Activated naive CD4-positive, alpha-beta T cell treated with anti-CD3 and anti-CD28 coated beads for 36 hours (primary cell): ENCODE measurements at places on chromosomes 16 and 17.

- DNase-seq, result peak; percentile 59
Observed at GRCh38 chr17:37358098-37358829, 17.5 kb upstream of the C17orf78 start.

- DNase-seq, result peak; percentile 64
Observed at GRCh38 chr17:36092230-36092629, 2.3 kb upstream of the CCL3 start.

DNA sequence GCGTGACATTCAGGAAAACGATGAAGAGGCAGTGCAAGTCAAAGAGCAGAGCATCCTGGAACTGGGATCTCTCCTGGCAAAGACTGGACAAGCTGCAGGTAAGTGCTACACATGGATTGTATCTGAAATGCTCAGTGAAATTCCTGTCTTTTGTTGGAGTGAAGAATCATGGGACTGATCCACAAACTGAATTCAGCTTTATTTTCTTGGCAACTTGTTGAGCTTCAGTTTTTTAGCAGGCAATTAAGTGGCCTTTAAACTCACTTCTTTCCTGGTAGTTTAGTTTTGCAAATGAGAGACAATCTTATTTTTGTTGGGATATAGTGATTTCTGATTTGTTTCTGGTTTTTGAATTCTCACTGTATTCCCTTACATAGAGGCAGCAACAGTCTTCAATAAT lies 2.6 kb downstream of the PSMD11 start:
- DNase-seq, result no peak

DNA sequence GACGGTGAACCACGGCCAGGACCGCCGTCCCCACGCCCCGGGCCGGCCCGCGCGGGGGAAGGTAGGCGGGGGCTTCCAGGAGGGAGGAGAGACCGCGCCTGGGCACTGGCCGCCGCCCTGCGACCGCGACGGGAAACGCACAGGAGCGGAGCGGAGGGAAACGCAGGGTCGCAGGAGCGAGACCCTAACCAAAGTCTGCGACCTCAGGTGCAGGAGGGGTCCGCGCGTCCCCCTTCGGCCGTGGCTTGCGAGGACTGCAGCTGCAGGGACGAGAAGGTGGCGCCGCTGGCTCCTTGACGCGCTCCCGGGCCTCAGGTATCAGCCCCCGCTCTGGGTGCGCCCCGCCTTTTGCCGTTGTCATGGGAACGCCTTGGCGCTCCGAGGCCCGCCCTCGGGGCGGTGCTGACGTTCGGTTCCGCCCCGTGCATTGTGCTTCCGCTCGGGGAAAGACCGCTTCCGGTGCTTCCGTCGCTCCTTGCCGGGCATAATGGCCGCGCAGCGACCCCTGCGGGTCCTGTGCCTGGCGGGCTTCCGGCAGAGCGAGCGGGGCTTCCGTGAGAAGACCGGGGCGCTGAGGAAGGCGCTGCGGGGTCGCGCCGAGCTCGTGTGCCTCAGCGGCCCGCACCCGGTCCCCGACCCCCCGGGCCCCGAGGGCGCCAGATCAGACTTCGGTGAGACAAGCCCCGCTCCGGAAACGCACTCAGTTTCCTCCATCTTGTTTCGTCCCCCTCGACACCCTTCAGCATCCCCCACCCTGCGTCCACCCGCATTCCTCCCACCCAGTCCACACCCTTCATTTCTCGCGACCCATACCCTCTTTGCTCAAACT lies at the start of gene OVCA2:
TSS of gene OVCA2 (plus strand) at position 462 of the 829 bp plus-strand sequence. CDS start at position 488, 26 bp downstream.
- DNase-seq, result peak; percentile 97

DNA sequence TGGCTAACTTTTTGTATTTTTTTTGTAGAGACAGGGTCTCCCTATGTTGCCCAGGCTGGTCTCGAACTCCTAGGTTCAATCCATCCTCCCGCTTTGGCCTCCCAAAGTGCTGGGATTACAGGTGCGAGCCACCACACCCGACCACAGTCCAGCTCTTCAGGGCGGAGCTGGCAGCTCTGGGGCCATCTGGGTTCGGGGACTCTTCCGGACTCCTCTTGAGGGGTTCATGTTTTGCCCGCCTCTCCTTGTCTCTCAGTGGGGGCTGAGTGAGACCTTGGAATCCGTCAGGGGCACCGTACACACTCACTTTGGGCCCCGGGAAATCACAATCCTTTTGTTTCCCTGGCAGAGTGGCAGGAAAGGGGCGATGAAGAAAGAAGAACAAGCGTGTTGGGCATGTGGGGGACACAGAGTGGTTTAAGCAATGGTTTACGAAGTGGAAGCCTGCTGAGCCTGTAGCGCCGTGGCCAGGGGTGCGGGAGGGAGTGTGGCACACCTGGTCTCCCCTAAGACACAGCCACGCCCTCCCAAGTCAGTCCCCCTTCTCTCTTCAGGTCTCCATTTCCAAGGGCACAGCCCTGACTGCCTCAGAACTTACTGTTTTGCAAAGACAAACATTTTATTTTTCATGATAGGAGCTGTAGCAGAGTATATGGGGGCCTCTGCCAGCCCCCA lies 26.1 kb downstream of the TNS4 start:
- no peak for DNase-seq

- DNase-seq, result no peak
Observed at GRCh38 chr16:21565861-21566669, 33.3 kb upstream of the METTL9 start.

DNA sequence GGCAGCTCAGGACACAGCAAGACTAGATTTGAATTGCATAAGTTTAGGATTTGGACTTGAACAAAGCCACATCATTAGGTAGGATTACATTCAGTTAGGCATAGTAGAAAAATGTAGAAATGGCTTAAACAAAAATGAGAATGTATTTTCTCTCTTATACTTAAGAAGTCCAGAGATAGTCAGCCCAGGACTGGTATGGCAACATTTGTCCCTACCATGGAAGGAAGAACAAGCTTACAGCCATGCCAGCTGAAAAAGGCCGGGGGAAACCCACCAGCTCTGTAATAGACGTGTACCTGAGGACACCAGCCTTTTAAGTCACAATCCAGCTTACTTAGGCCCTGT lies 11.2 kb upstream of the TMIGD1 start:
- no peak for DNase-seq

DNA sequence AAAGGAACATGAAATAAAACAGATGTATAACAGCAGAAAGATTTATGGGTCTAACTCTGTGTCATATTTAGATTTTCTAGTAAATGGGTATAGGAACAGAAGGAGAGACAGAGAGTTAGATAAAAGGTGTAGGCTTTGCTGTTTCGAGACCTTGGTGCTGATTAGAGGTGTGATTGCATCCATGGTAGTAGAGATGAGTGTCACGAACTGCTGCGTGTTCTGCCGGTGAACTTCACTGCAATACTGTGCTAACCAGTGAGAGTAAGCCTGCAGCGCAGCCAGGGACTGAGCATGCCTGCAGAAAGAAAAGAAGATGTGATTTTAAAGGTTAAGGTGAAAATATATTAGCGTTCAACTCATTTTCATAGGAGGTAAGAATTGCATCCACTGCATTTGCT lies 53.7 kb upstream of the GSG1L start:
- no peak for DNase-seq

- no peak for DNase-seq
Observed at GRCh38 chr16:28258567-28258966, 33.8 kb upstream of the SBK1 start.

DNA sequence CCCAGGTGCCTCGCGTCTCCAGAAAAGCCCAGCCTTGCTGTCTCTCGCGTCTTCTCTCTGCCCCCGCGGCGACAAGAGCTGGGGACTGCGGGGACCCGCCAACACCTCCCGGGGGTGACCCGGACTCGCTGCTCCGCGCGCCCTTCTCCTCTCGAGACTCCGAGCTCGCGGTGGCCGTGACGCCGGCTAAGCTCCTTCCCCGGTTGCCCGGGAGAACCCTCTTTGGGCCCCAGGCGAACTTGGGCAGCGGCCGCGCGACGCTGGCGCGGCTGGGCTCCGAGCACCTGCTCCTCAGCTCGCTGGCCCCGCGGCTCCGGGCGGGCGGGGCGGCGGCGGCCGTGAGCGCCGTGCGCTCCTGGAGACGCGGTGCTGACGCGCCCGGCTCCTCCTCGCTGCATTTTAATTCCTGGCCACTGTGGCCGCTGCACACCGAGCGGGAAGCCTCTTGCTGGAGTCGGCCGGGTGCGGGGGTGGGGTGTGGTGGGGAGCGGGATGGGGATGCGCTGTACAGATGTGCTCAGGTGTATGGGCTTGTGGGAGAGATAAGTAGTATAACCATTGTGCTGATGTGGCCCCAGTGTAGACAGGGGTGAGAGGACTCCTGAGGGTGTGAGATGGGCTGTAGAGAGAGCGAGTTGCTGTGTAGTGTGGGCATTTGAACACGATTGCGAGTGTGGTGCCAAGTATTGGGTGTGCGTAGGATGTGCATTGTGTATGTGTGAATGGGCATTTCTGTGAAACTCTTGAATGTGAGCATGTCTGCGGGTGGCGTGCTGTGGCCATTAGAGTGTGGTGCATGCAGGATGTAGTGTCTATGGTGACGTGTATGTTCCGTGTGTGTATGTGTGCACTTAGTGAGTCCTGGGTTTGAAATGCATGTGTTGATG lies at the start of gene ASIC2:
TSS of gene ASIC2 (minus strand) at position 315 of the 887 bp plus-strand sequence.
- no peak for DNase-seq

DNA sequence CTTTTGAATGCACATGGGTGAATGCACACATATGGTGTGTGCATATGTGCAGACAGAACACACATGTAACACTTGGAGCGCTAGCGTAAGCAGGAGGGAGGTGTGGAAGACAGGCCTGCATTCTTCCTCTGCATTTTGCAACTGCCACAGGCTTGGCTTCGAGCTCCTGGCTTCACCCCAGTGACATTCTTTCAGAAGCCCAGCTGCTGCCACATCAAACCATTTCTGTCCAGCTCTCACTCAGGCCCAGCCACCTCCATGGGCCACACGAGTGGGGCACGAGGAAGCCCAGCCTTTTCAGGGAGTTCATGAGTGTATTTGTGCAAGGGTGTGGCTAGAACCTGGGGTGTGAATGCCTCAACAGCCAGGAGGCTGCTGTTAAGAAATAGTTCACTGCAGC lies 18.8 kb downstream of the LGALS3BP start:
- DNase-seq, result no peak

DNA sequence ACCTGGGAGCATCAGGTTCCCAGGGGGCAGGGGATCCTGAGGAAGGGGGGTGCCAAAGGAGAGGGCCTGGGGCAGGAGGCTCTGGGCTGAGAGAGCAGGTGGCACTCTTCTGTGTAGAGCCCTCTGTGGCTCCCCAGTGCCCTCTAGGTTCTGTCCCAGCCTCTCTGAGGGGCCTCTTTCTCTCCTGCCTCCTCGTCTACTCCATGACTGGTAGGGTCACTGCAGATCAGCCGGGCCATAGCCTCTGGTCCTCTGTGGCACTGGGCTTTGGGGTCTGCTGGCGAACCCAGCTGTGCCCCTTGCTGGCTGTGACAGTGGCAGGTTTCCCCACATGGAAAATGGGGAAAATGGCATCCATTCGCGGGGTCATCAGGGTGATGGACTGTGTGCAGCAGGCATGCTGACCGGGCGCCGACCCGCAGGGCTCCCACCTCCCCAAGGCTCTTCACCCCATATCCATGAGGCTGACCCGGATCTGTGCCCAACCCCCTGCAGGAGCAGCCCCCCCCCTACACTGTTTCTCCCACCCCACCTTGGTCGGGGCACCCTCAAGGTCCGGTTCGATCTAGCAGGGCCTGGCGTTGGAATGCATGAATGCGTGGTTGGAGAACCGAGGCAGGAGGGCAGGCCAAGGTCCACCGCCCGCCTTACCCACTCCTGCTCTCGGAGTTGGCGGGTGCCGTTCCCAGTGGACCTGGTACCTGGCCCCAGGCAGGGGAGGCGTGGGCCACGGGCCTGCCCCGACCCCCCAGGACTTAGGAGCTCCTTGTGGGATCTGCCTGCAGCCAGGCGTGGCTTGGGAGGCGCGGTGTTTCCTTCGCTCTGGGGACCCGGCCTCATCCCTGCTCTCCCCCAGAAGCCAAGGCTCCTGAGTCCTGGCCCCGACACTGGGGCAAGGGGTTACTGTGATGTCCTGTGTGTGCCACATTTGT lies 6.5 kb downstream of the GLIS2 start:
- no peak for DNase-seq

DNA sequence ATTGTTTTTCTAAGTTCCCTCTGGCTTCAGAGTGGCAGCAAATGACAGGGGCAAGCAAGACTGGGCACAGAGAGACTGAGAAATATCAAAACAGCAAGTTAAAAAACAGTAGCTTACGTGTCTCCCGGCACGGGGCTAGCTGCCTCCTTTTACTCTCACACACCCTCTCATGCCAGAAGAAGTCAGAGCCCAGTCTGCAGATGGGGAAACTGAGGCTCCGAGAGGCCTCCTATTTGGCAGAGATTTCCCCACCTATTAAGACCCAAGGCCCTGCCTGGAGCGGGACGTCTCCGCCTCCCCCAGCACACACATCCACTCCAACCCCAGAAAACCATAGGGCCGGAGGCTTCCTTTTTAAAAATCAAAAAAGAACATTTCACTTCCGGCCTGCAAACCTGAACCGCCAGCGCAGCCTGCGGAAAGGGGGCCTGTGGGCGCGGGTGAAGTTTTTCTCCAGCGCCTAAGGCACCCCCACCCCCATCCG lies 832 bp downstream of the CARHSP1 start:
- DNase-seq, result peak; percentile 69

- DNase-seq, result no peak
Observed at GRCh38 chr17:83109793-83110645, 30.6 kb downstream of the METRNL start.

- no peak for DNase-seq
Observed at GRCh38 chr16:78291604-78292003, 192.2 kb downstream of the WWOX start.
